NCI-H774 (cell line): ENCODE measurements at places on chromosomes 5 and 9.

DNA sequence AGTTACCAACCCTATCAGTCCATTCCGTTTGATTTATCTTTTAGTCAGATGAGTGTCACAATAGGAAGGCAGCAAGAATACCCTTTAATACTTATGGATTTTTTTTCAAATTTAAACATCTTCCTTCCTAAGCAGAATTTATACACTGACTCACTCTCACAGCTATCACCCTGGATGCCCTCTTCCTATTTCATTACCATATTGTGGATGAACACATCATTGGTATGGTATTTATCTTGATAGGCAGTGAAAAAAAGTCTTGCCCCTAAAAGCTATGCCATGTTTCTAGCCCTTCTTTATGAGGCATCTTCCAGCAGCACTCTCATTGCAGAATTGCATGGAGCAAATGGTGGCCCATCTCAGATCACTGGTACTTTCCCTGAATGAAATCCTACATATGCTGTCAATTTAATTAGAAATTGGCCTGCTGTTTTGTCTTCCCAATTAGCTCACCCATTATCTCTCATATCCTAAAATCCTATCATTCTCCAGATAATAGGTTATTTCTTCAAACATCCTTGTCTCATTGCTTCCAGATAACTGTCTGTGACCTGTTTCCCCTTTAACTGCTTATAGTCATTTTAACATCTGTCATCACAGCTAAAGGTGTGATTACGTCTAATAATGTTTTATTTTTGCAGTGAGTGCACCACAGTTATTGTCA lies 433.5 kb upstream of the POU5F2 start:
- DNase-seq: no peak

- no peak for DNase-seq
These were observed 52.9 kb upstream of the ZNF366 start for GRCh38 chr5:72559866-72560766.

GRCh38 chr5:135453613-135454012 lies 1.5 kb upstream of the TIFAB start:
- DNase-seq: no peak

DNA sequence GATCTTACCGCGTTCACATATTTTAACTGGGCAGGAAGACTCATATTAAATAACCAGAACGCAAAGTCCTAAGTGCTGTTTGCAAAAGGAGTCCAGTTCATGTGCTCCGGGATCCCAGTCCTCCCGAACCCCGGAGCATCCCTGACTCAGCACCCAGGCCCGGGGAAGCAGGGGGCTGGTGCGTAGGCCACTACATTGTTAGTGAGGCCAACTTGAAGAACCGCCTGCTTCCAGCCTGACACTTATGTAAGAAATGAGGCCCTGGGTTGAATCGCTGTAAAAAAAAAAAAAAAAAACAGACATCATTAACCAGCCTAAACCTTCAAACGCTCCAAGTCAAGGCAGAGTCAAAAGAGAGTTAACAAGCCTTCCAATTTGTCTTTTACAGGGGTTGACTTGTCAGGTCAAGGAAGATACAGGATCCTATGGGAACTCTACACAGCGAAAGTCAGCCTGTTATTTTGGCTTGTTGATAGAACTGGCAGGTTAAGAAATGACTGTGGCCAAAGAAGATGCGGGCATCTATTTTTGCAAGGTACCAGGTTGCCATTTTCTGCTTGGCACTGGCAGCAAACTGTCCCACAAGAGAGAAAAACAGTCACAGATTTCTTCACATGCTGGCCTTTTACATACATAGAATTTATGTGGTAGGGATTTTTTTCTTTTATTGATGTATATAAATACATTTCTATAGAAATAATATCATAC lies 93.3 kb downstream of the ACTL7B start:
- DNase-seq: no peak

GRCh38 chr5:41770799-41771198 lies 99.4 kb downstream of the OXCT1 start:
- no peak for DNase-seq

GRCh38 chr9:92266486-92266885 lies 27.0 kb downstream of the IARS1 start:
- no peak for DNase-seq

GRCh38 chr5:43638546-43638945 lies 35.6 kb downstream of the NNT start:
- DNase-seq: no peak
